Breast epithelium (tissue), 4 donors: ENCODE measurements at places on chromosomes 7 and 10. TPM values are rescaled to one million over a fixed set of nuclear protein-coding genes. Genes with fewer than 3 reads are reported as not detected.

- no peak for DNase-seq
Measured at GRCh38 chr7:158160199-158160598, 427.4 kb downstream of the PTPRN2 start.

- DNase-seq, result no peak
Measured at GRCh38 chr7:84047085-84047484, 147.5 kb downstream of the SEMA3A start.

DNA sequence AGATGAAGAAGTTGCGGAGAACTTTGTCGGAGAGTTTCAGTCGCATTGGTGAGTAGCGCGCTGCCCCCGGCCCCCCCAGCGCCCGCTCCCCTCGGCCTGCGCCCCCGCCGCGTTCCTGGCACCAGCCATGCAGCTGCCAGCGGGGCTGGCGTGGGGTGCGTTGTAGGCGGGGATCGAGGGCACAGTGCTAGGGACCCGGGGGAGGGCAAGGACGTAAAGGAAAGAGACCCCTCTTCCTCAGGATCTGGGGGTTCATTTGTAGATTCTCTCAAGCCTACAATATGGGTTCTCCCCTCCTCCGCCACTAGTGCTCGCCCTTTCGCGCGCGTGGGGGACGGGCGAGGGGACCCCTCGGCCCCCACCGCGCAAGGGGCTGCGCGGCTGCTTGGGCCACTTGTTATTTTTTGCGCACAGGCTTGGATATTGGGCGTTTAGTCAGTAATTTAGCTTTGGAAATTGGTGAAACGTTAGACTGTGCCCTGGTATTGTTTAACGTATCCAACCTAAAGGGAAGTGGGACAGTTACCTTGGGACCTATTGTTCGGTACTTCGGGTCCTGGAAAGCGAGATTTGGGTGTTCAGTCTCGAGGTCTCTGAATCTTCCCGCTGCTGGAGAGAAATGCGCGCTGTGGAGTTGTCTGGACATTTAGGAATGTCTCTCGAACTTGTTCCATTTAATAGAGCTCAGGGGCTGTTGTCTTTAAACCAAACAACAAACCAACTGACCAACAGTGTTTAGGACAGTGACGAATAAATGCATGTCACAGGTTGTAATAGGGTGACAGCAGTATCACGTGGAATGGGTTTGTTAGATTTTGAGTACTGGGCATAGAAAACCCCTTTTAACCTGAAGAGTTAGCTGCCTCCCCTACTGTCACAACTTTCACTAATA is 796 bp downstream of the CDK14 start:
- DNase-seq, result no peak

- DNase-seq, result no peak
Measured at GRCh38 chr10:60194421-60194820, 195.3 kb downstream of the ANK3 start.

The ZNF488 gene
- total RNA-seq, result not detected
